ENCODE measurements at places on chromosomes 3 and 15.

- no peak for DNase-seq
These were observed 24.3 kb upstream of the SUCLG2 start for GRCh38 chr3:67678665-67679064.

DNA sequence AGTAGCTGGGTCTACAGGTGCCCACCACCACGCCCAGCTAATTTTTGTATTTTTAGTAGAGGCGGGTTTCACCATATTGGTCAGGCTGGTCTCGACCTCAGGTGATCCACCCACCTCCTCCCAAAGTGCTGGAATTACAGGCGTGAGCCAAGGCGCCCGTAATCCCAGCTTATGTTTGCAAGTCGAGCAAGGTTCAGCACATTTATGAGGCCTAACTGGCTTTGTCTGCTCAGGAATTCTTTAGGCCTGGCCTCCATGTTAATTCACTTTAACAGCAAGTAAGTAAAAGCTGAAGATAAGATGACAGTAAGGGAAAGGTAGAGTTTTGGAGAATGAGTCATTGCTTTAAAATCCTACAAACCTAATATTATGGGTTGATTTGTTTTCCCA lies 24.6 kb downstream of the SIDT1 start:
- DNase-seq: no peak

- DNase-seq: no peak
These were observed 139.1 kb downstream of the TLE3 start for GRCh38 chr15:69958496-69959084.

DNA sequence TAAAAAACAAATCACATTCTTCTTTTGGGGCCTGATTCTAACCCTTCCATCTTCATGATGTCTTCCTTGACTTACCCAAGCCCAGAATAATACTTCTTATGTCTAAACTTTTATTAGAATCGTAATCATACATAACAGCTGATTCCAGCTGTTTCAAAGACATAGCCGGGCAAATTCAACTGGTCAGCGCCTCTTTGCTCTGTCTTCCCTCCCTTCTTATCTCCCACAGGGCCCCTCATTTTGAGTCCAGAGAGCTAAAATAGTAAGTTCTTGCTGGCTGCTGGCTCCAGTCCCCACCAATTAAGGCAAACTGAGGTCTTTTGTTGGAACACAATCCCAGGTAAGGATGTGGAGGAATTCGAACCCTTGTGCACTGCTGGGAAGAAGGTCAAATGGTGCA lies 108.6 kb downstream of the ADCY5 start:
- DNase-seq: no peak

DNA sequence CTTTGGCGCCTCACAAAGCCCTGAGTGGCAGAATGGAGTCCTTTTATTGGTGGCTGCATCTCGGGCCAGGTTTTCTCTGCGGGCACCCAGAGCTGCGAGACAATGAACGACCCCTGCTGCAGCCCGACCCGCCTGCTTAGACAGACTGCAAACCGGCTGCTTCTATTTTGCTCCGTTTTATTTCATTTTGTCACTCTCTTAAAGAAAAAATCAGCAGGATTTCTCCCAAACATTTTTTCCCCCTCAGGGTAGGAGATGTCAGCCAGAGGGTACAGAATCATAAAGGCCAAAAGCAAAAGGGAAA lies 64.8 kb downstream of the OXNAD1 start:
- DNase-seq: no peak

DNA sequence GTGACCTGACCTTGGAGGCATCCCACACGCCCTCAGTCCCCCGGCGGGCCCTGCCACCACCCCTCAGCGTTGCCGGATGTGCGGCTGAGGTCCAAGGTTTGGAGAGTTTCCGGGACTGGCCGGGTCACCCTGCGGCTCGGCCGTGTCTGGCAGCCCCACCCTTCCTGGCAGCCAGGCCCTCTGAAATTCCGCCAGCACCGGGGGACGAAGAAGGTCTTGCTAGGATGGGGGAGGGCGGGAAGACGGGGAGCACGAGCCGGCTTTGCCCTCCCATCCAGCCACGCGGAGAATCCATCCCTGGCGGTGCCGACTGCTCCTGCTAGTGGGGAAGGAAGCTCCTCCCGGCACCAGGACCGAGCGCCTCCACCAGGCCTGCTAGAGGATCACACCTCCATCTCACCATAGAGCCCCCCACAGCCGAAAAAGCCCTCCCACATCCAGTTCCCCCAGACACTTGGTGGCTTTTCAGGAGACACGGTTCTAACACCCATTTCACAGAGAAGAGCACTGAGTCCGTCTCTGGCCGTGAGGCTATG lies 81.5 kb downstream of the CPN2 start:
- no peak for DNase-seq

DNA sequence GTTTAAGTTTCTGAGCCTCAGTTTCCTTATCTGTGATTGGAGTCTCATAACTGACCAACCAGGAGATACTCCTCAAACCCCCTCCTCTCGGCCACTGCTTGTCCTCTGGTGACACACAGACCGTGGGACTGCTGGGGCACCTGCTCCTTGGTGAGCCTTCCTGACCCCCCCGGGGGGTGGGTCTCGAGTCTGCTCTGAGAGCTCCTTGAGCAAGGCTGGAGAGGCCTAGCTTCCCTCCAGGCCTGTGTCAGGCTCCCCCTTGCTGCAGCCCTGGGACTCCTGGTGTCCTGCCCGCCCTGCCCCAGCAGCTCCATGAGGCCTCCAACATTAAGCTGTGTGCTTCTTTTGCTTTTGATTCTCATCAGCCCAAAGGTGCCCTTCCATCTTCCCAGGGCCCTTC lies 27.7 kb downstream of the SRPRB start:
- DNase-seq: no peak

DNA sequence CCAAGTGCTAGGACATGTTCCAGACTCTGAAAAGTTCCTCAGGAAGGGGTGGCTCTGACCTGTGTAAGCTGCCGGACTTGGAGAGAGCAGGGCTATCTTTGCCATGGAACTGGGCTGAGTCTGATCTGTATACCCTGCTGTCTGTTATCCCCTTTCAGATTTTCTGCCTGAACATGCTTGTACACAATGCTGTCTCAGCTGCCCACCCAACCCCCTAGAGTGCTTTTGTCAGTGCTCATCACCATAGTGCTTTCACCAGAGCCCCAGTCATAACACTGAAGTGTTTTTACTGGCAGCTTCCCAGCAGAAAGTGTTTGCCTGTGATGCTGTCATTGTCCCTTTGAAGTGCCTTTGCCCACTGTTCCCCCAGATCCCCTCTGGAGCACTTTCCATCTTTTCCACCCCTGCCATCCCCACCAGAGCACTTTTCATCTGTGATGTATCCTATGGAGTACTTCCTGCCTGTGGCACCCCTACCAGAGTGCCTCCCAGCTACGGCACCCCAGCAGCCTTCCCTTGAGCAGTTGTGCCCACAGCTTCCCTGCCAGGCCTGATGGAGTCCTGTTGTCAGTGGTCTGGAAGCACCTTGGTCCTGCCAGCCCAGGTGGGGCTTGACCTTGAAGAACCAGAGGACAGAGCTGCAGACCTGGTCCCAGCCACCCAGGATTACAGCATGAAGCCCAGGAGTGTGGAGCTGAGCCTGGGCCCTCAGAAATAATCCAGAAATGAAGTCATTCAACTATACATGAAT lies 397.7 kb downstream of the DIPK2A start:
- DNase-seq: no peak

GRCh38 chr3:158522221-158523136 lies 48.5 kb upstream of the MLF1 start:
- no peak for DNase-seq

- DNase-seq: no peak
These were observed 71.1 kb downstream of the TBL1XR1 start for GRCh38 chr3:177126015-177126773.

GRCh38 chr15:73153024-73153423 lies 100.8 kb downstream of the NEO1 start:
- no peak for DNase-seq
